ENCODE measurements at places on chromosomes 1 and 21.

- no peak for DNase-seq
Observed at GRCh38 chr21:36516281-36516680, 36.4 kb upstream of the CLDN14 start.

- no peak for DNase-seq
Observed at GRCh38 chr1:230747890-230748800, 957 bp downstream of the CAPN9 start.

- no peak for DNase-seq
Observed at GRCh38 chr1:100565533-100565932, 27.6 kb downstream of the GPR88 start.

DNA sequence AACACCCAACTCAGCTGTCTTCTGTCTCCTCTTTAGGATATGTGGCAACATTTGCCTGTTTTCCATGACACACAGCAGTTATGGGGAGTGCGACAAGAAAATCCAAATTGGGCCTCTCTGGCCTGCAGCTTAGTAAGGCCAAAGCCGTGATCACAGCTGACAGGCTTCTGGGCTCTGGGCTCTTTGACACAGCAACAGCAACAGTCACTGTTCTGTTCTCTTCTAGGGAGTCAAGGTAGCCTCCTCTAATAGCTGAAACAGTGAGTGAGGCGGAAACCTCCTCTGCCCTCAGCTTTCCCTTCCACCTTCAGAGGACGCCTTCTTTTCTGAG is 19.0 kb downstream of the CLCA1 start:
- DNase-seq: no peak

DNA sequence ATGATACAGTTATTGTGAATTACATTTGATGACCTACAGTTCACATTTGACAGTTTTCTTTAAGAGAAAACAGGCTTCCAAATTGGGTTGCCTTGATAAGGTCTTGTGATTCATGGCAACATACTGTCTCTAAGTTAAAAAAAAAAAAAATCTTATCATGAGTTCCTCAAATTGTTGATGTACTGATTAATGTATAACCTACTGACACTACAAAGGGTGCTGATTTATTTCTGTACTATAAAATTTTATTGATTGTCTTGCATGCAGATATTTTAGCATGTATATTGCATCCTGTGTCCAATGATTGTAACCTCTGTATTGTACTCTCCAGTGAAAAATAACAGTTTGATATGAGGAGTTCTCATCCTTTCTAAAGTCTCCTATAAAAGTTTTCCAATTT is 197.3 kb upstream of the IVNS1ABP start:
- no peak for DNase-seq

GRCh38 chr21:29788752-29789151 is 151.0 kb downstream of the GRIK1 start:
- no peak for DNase-seq

DNA sequence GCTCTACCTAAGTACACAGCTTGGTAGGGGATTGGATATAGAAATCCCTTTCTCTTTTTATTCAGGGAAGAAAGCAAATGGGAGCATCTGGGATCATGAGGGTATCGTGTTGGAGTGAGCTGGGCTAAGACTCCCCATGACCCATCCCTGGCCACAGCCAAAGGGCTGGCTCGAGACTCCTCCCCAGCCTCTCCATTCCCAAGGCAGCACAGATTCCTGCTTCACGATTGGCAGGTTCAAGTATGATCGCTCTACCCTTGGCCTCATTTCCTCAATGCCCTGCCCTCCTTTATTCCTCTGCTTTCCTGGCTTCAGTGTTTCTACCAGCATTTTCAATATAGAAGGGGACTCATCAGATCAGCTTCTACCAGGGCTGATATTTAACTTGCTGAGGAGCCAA is 89.7 kb downstream of the ATP1A1 start:
- no peak for DNase-seq

DNA sequence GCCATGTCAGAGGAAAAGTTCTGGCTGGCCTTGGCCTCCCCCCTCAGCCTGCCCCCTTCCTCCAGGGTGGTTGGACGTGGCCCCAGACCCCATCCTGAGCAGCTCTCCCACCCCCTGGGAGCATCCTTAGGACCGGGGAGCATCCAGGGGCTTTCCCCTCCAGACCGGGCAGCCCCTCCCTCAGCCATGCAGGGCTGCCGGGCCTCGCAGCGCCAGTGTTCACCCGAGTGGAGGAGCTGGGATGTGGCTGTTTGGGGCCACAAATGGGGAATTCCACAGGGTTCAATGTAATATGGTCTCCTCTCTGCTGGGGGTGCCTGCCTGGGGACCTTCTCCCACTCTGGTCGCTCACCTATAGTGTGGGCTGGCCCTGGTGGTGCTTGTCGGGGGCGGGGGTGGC is 4.2 kb upstream of the PFKL start:
- no peak for DNase-seq
